ENCODE measurements at places on chromosomes 2 and 18.

GRCh38 chr2:27763907-27764267, 7.6 kb upstream of the MRPL33 start:
- DNase-seq = no peak

DNA sequence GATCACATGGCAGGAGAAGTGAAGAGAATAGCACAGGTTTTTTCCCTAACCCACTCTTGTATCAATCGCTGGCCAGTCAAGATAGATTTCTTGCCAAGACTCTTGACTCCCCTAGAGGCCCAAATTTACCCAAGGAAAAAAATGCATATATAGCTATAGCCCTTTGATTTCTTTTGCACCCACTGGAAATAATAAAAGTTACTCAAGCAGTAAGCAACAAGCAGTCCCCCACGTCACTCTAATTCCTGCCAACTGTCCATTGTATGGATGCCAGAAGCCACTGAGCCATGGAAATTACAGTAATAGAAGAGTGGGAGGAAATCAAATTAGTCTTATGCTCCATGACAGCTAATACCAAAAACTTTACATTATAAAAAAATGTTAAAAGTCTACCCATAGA, 125.3 kb upstream of the SLC39A10 start:
- DNase-seq = no peak

DNA sequence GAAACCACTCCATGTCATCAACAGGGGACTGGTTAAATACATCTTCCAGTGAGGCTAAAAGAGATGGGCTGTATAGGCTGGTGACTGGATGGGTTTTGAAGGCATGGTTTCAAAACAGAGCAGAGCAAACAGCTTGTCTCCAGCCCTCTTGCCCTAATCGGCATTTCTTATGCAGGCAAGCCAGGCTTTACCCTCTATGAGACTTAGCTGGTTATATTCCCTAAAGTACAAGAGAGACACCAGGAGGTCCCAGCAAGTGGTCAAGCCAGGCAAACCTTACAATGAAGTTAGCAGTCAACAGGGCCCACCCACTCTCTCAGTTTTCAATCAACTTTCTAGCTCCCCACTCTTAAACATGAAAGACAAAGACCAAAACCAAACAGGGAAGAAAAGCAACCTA, 19.0 kb downstream of the OSBPL1A start:
- no peak for DNase-seq

DNA sequence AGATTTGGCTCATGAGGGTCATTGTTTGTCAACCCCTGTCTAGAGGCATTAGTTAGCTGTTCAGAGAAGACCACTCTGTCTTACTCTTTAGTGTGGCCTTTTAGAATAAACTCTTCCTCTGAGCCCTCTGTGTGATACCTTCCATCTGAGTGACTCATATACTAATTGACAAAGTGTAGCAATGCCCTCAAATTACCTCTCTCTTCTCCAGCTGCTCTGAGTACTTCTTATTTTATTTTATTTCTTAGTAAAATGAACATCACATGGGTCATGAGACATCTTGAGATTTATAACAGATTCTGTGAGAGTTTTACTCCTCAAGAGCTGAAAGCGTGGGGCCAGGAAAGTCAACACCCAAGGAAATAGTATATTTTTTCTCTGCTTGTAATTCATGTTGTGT, 67.4 kb downstream of the KCTD18 start:
- DNase-seq = no peak

GRCh38 chr18:59899298-59900221, at the start of gene PMAIP1:
TSS of gene PMAIP1 (plus strand) at chr18:59899996. CDS start at chr18:59900178, 182 bp downstream.
- peak; percentile 88 for DNase-seq

DNA sequence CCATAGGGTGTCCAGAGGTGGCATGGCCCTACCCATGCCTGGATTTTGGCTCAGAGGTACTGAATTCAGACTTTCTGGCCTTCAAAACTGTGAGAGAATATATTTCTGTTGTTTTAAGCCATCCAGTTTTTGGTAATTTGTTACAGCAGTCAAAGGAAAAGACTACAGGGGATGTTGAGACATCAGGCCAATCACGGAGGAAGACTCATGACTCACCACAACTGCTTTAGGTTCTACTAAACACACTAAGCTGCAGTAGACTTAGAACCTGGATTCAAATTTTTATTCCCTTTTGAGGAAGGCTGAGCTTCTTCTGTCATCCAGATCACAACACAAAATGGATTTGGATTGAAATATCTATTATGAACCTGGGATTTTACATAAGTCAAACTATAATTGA, 12.0 kb upstream of the C2orf66 start:
- DNase-seq = no peak

DNA sequence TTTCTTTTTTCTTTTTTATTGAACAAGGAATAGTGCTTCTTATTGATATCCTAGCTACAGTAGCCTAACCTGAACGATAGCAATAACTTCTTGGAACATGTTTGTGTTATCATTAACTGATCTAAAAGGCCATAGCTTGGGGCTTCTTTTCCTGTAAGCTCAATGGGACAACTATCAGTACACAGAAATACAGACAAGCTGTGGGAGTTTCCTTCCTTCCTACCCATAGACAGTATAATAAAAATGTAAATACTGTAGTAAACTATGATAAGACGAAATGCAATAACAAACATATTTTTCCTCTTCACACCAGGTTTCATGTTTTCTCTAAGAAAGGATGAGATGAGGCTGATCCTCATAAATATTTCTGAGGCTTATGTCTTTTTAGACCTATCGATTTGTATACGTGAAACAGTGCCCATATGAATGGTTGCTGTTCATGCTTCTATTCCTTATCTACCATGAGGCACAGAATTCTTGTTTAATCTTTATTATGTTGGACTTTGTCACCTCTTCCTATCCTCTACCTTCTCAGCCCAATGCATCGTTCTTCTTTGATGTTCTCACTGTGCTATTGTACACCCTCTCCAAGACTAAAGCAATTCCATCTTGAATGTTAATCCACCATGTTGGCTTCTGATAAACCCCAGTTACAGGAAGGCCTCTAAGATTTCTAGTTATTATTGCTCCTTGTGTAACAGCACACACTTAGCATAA, 361.4 kb downstream of the DCC start:
- DNase-seq = no peak

GRCh38 chr2:10407841-10408648, 40.1 kb downstream of the ODC1 start:
- peak; percentile 69 for DNase-seq

DNA sequence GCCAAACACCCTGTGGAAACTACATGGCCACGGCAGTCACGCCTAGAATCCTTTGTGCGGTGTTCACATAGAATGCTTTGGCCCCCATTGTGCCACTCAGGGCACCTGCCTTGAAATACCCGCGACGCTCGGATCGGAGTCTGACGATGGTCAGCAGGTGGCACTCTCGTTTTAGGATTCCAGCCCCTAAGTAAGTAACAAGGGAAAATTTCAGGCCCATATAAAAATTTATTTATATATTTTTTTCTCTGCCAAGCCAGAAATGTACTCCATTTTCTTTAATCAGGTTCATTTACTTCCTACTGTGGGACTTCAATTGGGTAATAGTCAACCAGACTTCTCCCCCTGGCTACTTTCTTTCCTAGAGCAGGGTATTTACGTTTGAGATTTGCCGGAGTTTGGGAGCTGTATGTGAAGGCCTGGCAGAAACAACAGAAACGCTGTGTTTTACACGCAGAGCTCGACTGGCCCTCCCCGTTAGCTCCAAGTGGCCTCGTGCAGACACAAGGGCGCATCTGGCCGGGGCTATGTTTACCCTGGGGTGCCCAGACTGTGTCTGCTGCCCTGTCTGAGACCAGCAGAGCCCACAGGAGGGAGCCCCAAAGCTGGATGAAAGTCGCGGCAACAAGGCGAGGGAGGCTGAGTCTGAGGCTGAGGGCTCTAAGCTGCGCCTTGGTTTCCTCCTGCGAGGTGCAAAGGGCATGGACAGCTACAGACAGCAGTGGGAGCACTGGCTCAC, 41.6 kb downstream of the LRRC30 start:
- DNase-seq = no peak

DNA sequence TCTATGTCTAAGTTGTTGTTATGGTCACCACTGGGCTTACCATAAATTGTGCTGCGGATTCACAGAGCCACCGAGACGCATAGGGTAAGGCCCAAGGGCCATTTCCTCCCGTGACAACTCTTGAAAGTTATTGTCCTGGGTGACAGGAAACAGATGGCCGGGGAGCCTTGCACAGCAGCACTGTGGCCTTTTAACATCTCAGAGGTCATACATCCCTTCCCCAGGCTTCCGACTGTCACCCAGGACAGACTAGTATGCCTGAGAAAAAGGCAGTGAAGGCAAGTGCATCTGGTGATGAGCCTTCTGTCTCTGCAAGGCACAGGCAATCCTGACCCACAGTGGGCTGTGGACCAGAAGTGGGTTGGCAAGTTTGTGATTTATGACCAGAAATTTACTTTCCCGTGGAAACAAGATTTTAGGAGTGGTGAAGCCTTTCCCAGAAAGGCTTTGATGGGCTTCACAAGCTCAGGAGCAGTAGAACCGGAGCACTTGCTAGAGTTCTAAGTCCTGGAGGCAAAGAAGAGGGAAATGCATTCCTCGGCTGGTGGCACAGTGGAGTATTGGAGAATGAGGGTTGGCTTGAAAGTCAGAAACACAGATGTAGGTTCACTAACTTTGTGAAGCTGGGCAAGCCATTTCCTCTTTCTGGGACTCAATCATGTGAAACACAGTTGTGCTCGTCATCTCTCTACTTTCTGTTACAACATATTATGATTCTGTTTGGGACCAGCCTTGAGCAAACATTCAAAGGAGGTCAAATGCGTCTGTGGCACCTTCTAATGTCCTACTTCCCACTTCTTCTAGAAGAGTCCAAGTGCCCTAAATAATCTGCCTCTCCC, 2.0 kb upstream of the CAPN14 start:
- DNase-seq = no peak

DNA sequence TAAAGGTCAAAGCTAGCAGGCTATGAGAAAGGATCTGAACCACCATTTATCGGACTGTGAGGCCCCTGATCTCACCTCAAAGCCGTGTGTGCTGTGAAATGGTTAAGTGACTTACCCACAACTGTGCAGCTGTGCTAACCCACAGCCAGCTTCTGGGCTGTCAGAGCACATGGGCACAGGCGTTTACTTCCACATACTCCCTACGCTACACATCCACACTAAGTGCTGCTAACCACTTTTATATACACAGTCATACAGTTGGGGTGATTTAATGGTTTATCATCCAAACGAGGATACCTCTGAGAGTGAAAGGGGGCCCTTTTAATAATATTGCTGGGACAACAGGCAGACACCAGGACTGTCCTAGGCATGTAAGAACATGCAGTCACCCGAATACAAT, 37.3 kb downstream of the CYRIA start:
- no peak for DNase-seq

- no peak for DNase-seq
Observed at GRCh38 chr2:238240757-238241711, 1.2 kb upstream of the HES6 start.

- peak; percentile 66 for DNase-seq
Observed at GRCh38 chr18:13464432-13465123, 246.0 kb downstream of the LDLRAD4 start.

- DNase-seq = peak; percentile 21
Observed at GRCh38 chr2:96954011-96954846, 32.2 kb downstream of the FAM178B start.

GRCh38 chr2:52473526-52473925, 1294.1 kb upstream of the CHAC2 start:
- DNase-seq = no peak

DNA sequence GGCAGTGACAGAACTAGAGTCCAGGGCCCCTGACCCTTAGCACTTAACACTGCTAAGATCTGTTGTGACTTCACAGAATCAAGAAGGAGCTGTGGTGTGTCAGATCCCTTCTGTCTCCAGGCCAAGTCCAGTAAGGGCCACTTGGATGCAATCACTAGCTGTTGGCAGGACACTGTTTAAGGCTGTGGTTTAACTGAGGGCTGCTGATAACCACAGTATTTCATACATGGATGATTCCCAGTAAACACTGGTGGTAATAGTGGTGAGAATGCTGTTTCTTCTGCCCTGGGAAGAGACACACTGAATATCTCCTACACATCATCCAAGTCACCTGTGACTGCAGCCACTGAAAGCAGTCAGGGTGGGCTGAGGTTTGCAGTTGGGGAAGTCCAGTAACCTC, 77.7 kb upstream of the FBXO11 start:
- DNase-seq = no peak

DNA sequence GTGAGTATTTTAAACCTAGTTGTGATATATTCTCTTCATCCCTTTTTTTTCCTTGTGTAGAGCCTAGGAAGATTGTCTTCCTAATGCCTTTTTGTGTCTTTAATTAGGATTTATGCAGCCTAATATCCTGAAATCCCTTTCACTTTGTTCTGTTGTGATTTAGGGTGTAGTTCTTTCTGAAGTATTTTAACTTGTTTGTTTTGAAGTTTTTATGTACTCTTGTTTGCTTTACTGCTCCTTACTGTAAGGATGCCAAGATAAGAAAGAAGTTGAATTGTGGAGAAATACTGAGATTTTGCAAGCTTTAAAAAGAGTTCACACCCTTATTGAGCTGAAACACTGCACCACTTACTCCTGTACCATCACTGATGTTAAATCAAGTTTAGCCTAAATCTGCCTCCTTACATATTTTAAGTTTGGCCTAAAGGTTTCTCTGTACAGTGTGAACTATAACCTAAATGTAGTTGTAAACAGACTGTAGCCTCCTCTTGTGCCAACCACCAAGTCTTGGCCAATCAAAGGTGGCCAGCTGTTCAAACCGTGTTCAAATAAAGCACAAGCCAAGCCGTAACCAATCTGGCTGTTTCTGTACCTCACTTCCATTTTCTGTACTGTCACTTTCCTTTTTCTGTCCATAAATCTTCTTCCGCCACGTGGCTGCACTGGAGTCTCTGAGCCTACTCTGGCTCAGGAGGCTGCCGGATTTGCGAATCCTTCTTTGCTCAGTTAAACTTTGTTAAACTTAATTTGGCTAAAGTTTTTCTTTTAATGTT, 17.7 kb upstream of the ACOXL start:
- no peak for DNase-seq

DNA sequence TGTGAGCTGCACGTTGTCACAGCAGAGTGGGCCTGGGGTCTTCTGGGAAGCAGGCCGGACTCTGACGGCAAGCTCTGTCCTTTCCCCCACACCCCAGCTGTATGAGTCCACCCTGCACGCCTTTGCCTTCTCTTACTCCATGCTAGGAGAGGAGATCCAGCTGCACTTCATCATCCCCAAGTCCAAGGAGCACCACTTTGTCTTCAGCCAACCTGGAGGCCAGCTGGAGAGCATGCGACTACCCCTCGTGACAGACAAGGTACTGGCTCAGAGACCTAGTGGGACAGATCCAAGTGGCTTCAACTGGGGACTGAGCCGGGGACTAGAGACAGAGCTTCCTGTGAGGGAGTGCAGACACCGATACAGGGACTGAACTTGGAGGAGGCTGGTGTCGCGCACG, 40.1 kb downstream of the NTSR2 start:
- DNase-seq = no peak

GRCh38 chr2:112065966-112066365, 10.9 kb downstream of the TMEM87B start:
- DNase-seq = no peak
